Activated gamma-delta T cell treated with Interleukin-2 at 50 U/mL for 16 hours (primary cell): ENCODE measurements at places on chromosomes 13 and 19.

- DNase-seq: no peak
These were observed 87.1 kb upstream of the MCF2L start for GRCh38 chr13:112881656-112882554.

DNA sequence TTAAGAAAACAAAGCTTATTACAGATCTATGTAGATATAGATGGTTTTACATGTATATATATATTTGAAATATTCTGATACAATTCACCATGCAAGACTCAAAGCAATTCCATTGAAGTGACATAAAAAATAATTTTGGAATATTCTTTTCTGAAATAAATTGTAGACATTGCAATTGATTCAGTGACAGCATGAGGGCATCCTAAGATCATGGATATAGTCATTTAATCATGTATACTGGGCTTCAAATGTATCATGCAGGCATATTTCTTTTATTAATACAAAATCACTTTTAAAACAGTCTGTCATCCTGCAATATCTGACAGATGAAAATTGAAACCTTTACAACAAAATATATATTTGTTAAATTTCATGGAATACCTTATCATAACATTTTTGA, 286.7 kb upstream of the SLITRK6 start:
- no peak for DNase-seq

DNA sequence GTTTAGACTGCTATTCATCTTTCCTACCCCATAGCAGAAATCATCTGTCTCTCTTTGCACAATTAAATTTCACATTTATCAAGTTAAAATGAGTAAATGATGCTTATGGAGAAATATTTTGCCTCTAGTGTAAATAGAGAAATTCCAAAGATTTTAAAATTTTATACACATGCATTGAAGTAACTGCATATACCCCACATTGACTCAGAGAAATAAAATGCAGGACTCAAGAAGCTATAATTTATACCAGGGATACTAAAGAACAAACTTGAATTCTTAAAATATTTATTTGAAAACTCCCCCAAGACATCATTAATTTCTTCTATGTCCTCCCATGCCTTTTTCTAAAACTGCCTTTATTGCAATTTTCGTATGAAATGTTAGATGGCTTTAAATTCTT, 165.8 kb downstream of the DIAPH3 start:
- DNase-seq: no peak

DNA sequence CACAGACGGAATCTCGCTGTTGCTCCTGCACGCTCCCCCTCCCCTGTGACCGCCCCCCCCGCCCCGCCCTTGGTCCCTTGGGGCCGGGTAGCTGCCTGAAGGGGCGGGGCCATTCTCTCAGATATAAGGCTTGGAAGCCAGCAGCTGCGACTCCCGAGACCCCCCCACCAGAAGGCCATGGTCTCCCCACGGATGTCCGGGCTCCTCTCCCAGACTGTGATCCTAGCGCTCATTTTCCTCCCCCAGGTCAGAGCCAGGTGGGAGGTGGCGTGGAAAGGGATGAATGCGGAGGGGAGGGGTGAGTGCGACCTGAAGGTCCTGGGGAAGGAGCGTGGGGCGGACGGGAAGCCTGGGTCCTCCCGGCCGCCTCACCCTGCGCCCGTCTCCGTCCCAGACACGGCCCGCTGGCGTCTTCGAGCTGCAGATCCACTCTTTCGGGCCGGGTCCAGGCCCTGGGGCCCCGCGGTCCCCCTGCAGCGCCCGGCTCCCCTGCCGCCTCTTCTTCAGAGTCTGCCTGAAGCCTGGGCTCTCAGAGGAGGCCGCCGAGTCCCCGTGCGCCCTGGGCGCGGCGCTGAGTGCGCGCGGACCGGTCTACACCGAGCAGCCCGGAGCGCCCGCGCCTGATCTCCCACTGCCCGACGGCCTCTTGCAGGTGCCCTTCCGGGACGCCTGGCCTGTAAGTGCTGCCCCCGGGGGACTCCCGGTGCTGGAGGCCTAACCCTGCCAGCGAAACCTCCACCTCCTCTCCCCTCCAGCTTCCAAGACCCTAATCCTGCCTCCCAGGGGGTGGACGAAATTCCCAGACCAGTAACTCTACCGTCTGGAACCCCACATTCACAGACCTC, at the start of gene DLL3:
DLL3 (plus strand) TSS at position 150 of the 845 bp plus-strand sequence; CDS start at position 178, 28 bp downstream.
- no peak for DNase-seq

DNA sequence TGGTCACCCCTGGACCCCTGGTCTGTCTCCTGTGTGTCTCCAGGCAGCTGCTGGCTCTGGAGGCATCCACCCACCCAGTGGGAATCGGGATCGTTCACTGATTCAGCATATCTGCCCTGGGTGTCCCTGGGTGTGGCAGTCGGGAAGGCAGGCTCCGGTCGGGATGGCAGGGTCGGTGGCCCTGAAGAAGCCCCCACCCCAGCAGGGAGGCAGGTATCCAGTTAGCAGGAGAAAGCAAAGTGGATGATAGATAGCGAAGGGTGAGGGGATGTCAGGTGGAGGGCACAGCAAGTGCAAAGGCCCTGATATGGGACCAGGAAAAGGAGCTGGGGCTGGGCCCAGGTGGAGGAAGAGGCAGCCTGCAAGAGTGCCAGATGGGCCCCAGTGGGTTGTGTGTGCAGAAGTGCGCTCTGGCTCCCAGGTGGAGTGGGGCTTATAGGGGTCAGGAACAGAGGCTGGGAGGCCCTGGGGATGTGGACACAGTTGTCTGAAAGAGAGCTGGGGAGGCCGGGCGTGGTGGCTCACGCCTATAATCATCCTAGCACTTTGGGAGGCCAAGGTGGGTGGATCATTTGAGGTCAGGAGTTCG, 2.3 kb downstream of the SSBP4 start:
- no peak for DNase-seq

- DNase-seq: no peak
These were observed 29.5 kb downstream of the FPR3 start for GRCh38 chr19:51824281-51825005.

DNA sequence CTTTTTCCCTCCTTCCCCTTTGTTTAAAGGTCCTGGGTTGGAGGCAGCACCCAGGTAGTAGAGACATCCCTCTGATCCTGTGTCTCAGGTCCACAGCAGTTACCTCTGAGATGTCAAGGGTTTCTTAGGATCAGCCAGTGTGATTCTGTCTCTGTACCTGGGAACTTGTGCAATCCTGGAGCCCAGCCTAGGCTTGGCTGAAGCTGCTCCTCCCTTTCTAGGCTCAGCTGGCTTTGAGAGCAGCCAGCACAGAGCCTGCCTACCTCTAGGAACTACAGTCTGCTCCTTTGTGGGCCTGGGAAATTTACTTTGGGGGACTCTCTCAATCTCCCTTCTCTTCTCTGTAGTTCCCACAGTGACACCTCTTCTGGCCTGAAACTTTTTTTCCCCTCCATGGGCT, 171.6 kb downstream of the MTUS2 start:
- DNase-seq: no peak

DNA sequence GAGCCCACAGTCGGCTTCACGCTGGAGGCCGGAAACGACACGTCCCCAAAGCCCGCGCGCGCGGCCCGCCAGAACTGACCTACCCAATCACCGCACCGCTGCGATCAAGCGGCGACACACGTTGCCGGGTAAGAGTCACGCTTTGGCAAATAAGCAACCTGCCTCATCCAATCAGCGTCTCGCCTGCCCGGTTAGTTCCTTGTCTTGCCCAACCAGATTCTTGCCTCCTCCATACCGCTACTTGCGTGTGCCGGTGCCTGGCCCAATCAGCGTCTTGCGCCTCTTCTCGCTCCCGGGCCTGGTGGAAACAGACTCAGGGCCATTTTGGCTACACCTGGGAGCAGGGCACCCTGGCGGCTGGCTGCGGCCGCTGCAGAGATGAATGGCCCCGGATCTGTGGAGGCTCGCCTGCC, 11.6 kb upstream of the ZNF544 start:
- DNase-seq: no peak

GRCh38 chr13:50713523-50714248, 129.8 kb downstream of the DLEU7 start:
- DNase-seq: peak; percentile 15

DNA sequence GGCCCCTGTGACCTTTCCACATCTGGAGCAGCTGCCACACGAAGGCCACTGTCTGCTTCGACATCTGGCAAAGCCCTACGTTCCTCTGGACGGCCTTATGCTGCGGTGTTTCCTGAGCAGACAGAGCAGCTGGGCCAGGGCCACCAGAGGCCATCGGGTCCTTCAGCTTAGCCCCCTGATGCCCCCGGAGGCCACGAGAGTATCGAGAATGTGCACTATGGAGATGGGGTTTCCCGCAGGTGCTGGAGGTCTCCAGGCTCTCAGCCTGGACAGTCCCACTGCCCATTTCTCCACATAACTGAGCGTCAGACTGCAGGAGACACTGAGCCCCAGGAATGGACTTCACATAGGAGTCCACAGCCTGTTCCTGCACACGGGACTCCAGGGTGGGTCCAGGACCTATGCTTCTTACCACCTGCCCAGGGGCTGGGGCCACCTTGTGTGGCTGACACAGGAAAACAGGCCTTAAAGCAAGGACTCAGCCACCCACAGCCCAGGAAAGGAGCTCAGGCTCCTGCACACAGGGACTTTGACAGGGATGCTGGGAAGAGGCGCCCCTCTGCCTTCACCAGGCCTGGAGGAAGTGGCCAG, 80.7 kb downstream of the SLC7A1 start:
- DNase-seq: no peak

- DNase-seq: no peak
These were observed 390.9 kb upstream of the SGCG start for GRCh38 chr13:22789916-22790315.

DNA sequence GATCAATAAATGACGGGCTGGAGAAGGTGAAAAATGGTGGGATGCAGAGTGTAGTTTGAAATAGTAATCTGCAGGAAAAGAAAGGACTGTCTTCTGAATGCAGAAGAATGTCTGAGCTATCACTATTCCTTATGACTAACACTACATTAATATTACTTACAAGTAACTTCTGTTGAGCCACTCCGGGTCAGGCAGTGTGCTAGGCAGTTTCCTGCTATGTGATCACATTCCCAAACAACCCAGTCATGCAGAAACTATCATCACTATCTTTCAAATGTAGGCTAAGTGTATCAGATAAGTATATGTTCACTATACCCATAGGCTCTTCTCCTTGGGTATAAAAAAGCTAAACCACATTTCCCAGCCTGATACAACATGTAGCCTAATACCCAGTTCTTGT, 6.6 kb downstream of the ZNF599 start:
- DNase-seq: no peak

GRCh38 chr19:10266706-10267105, 4.2 kb upstream of the ICAM1 start:
- no peak for DNase-seq

GRCh38 chr13:33745370-33746324, 72.3 kb upstream of the RFC3 start:
- DNase-seq: no peak

- DNase-seq: peak; percentile 37
These were observed 3.7 kb downstream of the FUZ start for GRCh38 chr19:49809160-49809940.

DNA sequence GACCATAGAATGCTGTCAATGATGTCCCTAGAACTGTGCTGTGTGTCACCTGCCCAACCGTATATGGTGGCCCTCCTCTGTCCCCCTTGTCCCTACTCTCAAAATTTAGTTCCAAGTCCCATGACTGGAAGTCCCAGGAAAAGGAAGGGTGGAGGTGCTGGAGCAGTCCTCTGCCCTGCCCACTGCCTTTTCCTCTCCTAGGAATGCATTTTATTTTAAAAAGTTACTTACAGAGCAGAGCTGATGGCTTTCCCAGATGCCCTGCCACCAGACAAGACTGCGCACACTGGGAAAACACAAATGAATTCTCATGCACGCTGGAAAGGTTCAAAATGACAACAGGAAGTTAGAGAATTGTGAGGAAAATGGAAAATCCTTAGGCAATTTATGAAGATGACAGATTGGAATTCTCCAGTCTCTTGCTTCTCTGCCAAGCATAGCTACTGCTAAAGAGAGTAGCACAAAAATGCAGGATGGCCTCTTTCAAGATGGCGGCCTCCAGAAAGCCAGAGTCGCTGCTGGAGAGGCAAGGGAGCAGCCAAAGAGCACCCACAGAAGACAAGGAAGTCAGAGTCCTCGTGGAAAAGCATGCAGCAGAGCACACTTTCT, 117.1 kb upstream of the TSC22D1 start:
- DNase-seq: no peak

DNA sequence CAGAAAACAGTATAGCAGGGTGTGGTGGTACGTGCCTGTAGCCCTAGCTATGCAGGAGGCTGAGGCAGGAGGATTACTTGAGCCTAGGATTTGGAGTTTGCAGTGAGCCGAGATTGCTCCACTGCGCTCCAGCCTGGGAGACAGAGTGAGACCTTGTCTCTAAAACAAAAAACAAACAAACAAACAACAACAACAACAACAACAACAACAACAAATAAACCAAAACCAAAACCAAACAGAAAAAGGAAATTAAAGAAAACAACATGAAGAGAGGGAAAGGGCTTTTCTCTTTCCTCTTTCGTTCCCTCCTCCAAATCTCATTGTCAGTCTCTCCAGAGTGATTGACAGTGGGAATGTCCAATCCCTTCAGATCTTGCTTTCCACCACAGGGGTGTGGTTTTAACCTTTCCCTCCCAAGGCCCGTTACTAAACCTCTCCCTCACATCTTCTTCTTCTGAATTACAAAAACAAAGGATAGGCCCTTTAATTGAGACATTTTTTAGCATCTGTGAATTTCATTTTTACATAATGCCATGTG, 341.2 kb downstream of the HS6ST3 start:
- DNase-seq: no peak

DNA sequence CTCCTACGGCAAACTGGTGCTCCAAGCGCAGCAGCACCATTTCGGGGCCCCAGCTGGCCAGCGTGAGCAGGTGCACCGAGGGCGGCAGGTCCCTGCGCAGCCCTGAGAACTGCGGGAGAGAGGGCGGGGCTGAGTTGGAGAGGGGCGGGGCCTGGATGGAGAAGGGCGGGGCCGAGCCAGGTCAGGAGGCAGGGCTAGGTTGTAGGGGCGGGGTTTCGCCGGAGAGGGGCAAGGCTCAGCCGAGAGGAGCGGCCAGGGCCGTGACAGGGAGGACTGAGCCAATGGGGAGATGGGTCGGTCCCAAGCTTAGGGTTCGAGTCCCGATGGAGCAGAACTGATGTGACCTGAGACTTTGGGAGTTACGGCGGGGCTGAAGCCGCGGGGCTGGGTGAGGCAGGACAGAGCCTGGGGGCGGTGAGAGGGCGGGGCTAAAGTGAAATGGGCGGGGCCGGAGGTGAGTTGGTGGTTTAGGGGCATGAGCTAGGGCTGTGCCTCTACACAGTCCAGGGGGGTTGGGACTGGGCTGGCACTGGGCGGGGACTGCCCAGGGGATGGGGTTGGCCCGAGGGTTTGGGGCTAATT, 19.0 kb downstream of the MAN2B1 start:
- no peak for DNase-seq

- DNase-seq: no peak
These were observed 1388.8 kb downstream of the UQCRFS1 start for GRCh38 chr19:27824108-27824507.

- DNase-seq: no peak
These were observed 77.6 kb downstream of the GADD45B start for GRCh38 chr19:2553510-2553909.

DNA sequence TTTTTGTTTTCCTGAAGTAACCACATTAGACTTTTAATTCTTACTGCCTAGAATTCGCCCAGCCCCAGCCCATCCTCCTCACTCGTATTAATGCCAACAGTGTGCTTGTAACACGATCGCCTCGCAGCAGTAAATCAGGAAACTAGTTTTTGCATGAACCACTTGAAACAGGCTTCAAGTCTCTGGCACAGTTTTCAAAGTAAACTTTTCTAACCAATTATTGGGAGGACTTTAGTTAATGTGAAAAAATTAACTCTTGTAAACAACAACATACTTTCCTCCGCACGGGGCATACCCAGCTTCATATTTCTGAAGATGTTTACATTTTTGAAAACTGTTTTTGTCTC, 39.2 kb downstream of the TNFRSF19 start:
- DNase-seq: no peak
